ENCODE measurements at places on chromosomes 7 and 10.

- DNase-seq, result no peak
These were observed 69.7 kb upstream of the EXOC4 start for GRCh38 chr7:133183042-133183794.

- DNase-seq, result peak; percentile 57
These were observed 30.4 kb upstream of the DDC start for GRCh38 chr7:50595491-50596102.

GRCh38 chr7:39898867-39899266 is 51.2 kb upstream of the CDK13 start:
- no peak for DNase-seq

- no peak for DNase-seq
These were observed 37.7 kb downstream of the PRSS2 start for GRCh38 chr7:142808461-142808801.

- no peak for DNase-seq
These were observed 72.5 kb downstream of the MICALL2 start for GRCh38 chr7:1386623-1387220.

GRCh38 chr7:11831736-11832495 is at the start of gene THSD7A:
THSD7A (minus strand) TSS chr7:11832198; CDS start chr7:11831946, 252 bp downstream.
- DNase-seq, result peak; percentile 64

DNA sequence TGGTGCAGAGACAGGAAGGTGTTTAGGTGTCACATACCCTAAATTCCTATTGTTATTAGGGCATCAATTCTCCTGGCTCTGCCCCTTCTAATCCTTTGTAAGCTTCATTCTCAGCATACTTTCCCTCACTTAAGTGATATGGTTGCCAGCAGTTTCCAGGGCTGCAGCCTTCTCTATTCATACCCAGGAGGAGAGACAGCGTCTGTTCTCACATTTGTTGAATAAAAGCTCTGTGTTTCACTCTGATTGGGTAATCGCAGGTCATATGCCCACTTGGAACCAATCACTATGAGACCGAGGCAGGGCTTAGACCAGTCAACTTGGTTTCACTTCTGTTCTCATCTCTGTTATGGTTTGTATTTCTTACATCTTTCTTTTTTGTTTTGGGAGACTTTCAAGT is 109.6 kb upstream of the MTPN start:
- DNase-seq, result peak; percentile 81

All from mesenchymal stem cell (in vitro differentiated cells and primary cell).